ENCODE measurements at places on chromosomes 13 and 19.

- no peak for DNase-seq
These were observed 328.6 kb downstream of the MYO16 start for GRCh38 chr13:108958013-108958376.

- no peak for DNase-seq
These were observed 36.1 kb upstream of the PCDH8 start for GRCh38 chr13:52884429-52885010.

DNA sequence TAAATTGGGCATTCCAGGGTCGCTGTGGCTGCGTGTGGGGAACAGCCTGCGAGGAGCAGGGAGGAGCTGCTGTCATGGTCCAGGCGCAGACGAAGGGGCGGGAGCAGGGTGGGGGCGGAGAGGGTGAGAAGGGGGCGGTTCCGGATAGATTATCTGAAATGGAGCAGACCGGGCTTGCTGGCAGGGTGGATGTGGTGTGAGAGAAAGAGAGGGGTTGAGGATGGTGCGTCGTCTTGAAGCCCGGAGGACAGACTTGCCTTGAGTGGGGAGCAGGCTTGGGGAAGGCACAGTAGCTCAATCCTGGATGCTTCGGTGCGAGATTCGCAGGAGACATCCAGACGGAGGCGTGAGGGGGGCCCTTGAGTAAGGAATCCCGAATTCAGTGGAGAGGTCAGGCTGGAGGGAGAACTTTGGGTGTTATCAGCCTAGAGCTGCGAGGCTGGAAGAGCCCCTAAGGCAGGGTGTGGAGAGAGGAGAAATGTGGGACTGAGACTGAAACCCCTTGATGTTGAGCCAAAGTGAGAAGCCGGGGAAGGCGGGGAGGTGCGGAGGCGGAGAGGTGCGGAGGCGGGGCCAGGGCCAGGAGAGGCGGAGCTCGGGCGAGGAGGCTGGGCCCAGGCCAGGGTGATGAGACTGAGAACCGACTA lies 40.6 kb downstream of the DPF1 start:
- DNase-seq, result no peak

- no peak for DNase-seq
These were observed 83.9 kb downstream of the ING1 start for GRCh38 chr13:110797230-110797877.

DNA sequence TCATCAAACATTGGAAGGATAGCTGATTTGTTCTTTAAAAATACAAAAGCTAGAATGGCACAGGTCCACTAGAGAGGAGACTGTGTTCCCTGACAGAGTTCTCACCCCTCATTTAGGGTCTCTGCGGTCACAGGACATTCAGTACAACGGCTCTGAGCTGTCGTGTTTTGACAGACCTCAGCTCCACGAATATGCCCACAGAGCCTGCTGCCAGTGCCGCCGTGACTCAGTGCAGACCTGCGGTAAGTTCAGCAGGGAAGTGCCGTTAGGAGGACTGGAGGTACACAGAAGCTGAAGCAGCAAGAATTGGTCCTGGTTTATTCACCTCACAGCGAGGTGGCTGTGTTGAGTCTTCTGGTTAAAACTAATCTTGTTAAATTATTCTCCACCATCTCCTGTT lies 90.0 kb downstream of the TNFRSF19 start:
- no peak for DNase-seq

Data from adrenal gland (tissue), 19 donors.